ENCODE measurements at places on chromosomes 16 and 17.

DNA sequence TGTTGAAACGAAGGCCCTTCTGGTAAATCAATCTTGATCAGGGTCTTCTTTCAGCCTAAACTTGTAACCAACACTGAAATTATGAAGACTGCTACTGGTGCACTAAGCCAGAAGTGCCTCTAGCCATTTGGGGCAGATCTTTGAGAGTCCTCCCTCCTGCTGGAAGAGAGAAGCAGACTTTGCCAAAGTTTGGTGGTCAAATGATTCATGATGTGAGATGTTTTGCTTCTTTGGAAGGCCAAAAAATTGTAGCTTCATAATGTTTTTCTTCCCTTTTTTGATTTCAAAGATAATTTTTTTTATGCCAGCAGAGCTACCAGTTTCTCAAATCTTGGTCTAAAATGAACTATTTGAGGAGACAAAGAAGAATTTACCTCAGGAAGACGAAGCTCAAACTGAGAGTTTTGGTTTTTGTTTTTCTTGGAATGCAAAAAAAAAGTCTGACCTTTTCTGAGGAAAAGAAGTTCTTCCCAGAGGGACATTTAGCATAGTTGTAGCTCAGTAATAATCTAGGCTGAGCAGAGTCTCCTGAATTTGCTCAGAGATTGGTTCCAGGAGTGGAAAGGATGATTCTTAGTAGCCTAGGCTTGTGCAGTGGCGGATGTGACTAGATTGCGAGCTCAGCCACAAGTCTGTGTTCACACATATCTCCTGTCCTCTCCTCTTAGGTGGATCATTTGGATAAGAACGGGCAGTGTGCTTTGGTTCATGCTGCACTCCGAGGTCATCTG lies 50.9 kb downstream of the CYB561 start:
- no peak for DNase-seq

GRCh38 chr17:63492940-63493339 lies 16.1 kb downstream of the ACE start:
- no peak for DNase-seq

DNA sequence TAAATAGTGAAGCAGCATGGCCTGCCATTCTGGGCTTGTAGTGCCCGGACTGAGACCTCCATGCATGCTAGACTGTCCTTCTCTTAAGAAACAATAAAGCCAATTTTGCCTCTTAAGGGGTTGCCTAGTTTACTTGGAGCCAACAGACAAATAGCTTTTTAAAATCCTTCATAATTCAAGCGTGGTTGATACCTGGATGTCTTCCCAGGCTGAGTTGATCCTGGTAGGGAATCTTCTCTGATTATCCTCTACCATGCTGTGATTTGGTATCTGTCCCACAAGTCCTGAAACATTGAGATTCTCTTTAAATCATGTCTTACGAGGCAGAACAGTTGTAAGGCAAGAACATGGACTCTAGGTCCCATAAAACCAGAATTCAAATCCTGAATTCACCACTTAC lies 359.6 kb upstream of the CCL2 start:
- DNase-seq, result no peak

GRCh38 chr16:28309811-28310311 lies 17.5 kb downstream of the SBK1 start:
- peak; percentile 33 for DNase-seq

DNA sequence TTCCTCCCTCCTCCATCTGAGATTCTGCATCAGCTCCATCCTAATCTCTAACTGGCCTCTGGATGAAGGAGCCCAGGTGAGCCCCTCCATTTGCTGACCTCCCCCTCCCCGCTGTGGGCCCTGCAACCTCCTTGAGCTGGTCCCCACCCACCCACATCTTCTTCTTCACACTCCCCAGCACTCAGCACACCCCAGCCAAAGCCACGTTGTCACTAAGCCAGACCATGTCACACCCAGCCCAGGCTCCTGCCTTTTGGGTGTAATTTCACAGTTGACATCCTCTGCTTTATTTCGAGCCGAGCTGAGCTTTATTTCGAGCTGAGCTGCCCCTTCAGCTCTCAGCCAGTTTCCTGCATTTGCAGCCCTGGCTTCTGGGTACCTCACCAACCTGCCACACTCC lies 282.7 kb upstream of the TNRC6C start:
- no peak for DNase-seq

DNA sequence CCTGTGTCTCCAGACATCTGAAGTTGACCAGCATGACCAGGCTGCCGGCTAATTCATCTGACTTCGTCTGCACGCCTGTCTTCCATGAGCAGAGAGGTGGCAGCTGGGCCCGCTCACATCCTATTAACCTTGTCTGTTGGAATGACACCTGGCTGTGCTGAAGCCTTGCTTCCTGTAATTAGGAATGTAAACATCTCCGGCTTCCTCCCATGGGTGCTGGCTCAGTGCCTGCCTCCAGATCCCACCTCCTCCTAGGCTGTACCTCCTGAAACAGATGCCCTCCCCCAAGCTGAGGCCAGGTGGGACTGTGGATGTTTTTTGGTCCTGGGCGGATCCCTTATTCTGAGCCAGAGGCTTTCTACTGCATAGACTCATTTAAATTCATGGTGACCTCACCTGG lies 296.3 kb downstream of the HS3ST4 start:
- DNase-seq, result no peak

DNA sequence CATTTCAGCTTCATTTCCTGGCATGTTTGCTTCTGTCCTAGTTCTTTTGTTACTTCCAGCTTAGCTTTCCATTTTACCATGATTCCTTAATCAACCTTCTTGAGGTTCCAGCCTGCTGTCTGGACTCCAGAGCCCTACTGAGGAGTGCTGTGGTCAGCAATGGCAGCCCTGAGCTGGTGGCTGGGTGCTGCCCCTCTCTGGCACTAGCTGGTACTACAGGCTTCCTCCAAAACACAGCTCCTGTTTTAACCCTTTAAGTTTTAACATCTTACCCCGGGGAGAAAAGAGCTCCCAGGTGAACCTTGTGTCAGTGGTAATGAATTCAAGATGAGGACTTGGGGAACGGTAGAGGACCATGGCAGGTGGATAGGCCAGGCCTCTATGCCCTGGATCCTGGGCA lies 395.5 kb downstream of the TMEM114 start:
- peak; percentile 6 for DNase-seq

- DNase-seq, result peak; percentile 90
These were observed 20.4 kb upstream of the YPEL2 start for GRCh38 chr17:59311051-59311468.

DNA sequence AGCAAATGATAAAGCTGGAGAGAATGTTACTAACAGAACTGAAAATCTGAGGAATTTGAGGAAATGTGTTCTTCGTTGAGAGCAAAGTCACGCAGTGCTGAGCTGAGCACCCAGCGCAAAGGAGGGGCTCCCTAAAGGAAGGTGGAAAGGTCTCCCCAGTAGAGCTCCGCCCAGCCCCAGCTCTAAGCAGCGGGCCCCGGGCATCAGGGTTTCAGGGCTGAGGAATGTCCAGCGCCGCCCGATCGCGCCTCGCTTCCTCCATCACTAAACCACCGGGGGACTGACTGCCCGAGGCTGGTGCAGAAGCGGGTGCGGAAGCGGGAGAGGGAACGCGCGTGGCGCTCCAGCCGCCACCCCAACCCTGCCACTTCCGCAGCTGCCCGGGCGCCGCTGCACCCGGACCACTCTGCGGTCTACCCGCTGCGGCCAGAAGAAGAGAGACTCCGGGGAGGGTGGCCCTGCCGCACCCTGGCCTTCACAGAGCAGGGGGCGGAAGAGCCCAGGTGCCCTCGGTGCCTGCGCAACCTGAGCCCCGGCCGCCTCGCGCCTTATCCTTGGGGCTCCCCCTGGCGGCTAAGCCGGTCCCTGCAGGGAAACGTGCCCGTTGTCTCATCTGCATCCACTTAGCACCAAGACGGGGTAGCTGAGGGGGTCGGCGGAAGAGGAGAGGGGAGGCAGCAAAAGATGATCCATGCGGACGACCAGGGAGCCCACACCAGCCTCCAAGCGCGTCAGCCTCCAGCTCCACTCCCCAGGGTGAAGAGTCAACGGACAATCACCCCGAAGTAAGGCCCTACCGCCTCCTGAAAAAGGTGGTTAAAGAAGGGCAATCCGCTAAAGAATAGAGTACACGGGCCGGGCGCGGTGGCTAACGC lies 12.4 kb upstream of the GUCY2D start:
- DNase-seq, result peak; percentile 81

- peak; percentile 12 for DNase-seq
These were observed at the start of gene GP1BA for GRCh38 chr17:4931963-4932362. Gene GP1BA, plus strand, starts transcription at chr17:4932277. Its CDS starts 328 bp downstream, at chr17:4932605.

DNA sequence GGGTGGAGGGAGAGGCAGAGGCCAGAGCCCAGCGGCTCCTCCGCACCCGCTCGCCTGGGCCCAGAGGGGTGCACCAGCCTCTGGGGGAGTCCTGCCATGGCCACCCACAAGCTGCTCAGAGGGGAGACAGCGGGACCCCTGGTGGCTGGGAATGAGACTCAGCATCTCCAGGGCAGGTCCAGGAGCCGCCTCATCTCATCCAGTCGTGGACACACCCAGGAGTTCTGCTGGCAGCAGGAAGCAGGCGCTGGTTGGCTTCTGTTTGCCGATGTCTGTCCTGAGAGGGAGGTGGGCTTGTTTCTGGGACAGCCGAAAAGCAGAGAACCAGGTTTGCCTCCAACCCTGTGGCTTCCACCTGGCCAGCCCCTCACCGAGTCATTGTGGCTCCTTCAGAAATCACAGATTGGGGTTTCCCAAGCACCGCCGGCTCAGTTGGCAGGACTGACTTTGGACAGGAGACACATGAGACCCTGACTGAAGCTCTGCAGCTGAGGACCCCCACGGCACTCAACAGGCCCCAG lies 49.6 kb upstream of the ENPP7 start:
- DNase-seq, result no peak

- DNase-seq, result peak; percentile 58
These were observed 20.6 kb downstream of the MAP3K14 start for GRCh38 chr17:45296003-45296832.

GRCh38 chr17:78970834-78971755 lies 8.6 kb downstream of the LGALS3BP start:
- DNase-seq, result peak; percentile 71

DNA sequence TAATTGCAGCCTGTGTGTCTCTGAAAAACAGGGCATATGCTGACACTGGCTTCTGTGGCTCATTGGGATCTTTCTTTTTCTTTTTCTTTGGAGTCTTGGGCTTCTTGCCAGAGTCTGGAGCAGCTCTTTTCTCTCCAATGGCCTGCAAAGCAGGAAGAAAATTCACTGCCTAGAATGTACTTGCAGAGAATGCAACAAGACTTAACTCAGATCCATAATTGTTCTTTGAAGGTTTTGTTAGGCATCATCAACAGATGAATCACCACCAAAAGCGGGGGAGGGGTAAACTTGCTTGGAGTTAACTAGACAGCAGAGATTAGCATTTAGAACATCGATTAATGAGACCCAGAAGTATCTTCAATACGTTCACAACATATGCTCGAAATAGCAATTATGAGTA lies 100.9 kb downstream of the TOX3 start:
- DNase-seq, result no peak

DNA sequence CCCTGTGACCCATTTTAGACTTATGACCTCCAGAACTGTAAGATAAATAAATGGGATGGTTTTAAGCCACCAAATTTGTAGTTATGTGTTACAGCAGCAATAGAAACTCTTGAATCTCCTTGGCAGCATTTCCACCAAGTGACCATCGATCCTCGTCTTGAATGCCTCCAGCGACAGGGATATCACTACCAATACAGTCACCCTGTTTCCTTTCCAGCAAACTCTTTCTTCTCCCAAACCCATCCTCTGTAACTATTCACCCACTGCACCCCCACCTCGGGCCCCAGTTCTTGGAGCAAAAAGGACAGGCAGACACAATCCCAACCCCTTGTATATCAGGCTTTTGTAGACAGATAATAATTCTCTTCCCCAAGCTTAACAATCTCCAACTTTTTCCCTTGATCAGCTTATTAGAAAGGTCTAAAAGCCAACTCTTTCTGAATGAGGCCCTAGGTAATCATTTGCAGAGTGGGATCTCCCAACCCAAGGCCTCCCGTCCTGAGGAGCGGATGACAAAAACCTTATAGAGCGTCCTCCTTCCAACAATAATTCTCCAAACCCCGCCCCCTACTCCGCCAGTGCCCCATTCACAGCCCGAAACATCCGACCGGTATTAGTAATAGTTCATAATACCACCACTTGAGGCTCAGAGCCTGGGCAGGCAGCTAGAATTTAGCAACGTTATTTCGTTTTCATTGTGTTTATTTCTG lies 14.7 kb upstream of the PLLP start:
- DNase-seq, result peak; percentile 85

DNA sequence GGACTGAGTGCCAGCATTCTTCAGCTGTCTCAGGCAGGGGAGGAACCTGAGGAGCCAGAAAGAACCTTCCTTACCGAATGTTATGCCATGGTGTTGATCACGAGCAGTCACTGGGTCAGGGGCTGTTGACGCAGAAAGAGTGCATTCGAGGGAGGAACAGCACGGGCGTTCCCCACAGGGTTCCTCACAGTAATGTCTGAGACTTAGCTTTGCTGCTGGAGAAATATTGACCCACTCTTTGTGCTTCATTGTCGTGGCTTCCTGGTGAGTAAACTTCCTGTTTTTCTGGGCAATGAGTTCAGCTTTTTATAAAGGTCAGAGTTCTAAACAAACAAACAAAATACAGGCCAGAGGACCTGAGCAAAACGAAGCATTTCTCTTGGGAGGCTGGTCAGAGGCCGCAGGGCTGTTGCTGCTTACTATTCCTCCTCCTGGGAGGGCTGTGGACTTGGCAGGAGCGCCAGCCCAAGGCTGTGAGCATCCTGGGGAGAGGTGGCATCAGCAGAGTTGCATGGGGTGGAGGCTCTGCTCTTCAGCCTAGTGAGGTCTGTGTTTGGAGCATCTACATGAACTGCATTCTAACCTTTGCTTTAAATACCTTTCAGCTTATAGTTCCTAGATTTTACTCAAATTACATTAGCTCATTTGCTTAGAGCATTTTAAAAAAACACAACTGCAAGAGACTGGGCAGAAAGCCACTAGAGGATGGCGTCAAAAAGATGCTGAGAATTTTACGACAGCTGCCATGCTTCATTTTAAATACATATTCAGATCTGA lies 143.1 kb upstream of the CACNG5 start:
- no peak for DNase-seq

DNA sequence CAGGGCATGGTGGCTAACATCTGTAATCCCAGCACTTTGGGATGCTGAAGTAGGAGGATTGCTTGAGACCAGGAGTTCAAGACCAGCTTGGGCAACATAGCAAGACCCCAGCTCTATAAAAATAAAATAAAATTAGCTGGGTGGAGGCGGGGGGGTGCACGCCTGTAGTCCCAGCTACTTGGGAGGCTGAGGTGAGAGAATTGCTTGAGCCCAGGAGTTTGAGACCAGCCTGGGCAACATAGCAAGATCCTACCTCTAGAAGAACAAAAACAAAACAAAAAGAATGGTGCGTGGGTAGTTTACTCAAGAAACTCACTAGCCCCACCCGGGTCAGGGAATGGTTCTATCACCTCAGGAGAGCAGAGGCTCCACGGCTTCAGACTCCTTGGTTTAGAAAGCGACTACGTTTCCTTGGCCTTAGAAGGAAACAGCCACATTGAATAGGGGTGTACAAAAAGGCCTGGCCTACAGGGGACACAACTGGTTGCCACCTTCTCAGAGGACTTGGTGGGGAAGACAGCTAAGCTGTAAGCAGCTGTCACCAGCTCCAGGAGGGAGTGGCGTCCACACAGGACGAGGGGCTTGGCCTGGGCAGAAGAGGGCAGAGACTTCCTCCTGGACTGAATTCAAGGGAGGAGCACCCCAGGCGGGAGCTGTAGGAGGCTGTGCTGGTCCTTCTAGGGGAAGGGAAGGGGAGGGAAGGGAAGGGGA lies 716 bp downstream of the TK1 start:
- peak; percentile 75 for DNase-seq

GRCh38 chr17:78647032-78647431 lies 69.8 kb upstream of the DNAH17 start:
- no peak for DNase-seq

Measured in hematopoietic multipotent progenitor cell treated with erythropoietin and hydrocortisone succinate and interleukin-3 and kit ligand, for 8 days (in vitro differentiated cells).